HS-5 (cell line): ENCODE measurements at places on chromosomes 16 and 17.

- no peak for DNase-seq
These were observed 2.0 kb downstream of the HBZ start for GRCh38 chr16:154217-155030.

GRCh38 chr16:1907226-1907860, 10.9 kb downstream of the HS3ST6 start:
- no peak for DNase-seq

- DNase-seq, result no peak
These were observed 25.5 kb upstream of the MAP3K14 start for GRCh38 chr17:45342306-45342705.

DNA sequence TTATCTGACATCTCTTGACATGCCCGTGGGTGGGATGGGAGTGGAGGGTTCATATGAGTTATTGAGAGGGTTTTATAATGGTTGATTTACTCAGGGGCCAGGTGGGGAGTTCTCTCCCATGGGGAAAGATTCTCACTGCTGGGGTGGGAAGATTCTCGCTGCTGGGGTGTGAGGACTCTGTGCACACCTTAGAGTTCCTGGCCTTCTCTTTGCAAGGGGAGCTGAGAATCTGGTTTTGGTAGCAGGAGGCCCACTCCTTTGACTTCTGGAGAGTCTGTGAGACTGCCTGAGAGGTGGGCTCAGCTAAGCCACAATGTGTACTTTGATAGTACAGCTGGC, 31.5 kb downstream of the TBX4 start:
- DNase-seq, result no peak

DNA sequence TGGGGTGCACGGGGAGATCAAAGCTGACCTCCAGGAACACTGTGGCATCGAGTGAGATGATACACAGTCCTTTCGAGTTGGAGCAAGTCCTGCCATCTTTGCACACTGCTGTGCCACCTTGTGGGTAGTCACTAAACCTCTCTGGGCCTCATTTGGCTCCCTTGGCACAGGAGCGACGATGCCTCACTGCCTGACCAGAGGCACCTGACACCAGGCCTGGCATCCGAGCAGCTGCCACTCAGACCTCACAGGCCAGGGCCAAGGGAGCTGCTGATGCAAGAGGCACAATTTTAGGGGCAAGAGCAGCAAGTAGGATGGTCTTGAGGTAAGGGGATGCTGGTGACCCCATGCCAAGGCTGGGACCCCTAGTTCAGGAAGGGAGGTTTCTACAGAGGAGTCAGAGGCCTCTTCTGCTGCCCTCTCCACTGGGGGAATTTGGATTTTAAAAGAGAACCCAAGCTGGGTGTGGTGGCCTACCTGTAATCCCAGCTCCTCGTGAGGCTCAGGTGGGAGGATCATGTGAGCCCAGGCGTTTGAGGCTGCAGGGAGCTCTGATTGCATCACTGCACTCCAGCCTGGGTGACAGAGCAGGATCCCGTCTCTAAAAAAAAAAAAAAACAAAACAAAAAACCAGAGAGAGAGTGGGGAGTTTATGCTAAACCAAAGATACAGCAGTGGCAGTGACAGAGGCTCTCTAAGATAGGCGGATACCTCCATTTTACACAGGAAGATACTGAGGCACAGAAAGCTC, 6.7 kb upstream of the ADGRG1 start:
- no peak for DNase-seq

- peak; percentile 95 for DNase-seq
These were observed 72.0 kb upstream of the KSR1 start for GRCh38 chr17:27384261-27384701.

- no peak for DNase-seq
These were observed 3.4 kb upstream of the THUMPD1 start for GRCh38 chr16:20744922-20745440.

- no peak for DNase-seq
These were observed at the start of gene CBX2 for GRCh38 chr17:79777894-79778503. TSS of gene CBX2 (plus strand) at chr17:79778148. CDS start at chr17:79778236, 88 bp downstream.

DNA sequence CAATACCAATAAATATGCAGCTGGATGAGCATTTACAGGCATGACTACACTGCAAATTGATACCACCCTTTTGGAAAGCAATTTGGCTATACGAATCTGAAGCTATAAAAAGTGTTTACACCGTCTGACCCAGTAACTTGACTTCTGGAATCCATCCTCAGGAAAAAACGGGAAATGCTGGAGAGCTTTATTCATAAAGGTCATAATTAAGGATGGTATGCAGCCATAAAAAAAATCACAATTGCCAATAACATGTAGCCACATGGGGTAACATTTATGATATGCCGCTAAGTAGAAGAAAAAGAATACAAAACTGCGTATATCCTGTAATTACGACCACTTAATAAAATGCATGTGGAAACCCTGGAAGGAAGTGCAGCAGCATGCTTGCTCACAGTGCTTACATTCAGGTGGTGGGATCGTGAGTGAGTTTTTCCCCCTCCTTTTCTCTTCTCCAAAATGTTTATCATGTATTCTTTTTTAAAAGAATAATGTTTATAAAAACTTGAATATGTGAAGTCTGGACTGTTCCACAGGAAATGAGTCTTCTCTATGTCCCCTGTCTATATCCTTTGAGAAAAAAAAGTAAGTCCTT, 34.2 kb downstream of the COPRS start:
- no peak for DNase-seq

- no peak for DNase-seq
These were observed 8.2 kb downstream of the ARL4D start for GRCh38 chr17:43406676-43407645.

DNA sequence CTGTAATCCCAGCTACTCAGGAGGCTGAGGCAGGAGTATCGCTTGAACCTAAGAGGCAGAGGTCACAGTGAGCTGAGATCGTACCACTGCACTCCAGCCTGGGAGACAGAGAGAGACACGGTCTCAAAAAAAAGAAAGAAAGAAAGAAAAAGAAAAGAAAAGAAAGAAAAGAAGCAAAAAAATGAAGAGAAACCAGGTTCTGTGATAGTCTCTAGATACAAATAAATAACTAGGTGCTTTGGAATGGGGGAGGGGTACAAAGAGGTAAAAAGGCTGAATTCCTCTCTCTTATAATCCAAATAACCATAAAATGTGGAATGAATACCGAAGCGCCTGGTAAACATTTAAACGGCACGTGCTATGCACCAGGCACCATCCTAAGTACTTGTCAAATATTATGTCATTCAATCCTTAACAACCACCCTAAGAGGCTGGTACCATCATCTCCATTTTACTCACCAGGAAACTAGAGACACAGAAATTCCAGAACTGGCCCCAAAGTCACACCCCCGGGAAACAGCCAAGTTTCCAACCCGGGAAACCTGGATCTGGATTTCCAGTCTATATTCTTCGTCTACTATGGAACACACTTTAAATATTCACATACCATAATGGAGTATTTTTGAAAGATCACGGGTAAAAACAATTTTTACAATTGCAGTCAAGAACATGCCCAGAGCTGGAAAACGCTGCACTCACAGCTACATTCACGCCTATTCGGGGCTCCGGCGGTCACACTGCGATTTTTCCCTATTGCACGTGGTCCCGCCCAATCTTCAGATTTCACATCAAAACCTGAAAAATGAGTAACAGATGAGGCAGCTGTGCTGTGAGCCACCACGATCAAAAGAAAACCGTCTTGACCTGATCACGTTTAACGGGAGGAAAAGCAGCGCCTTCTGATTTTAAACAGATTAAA, 10.5 kb downstream of the NXN start:
- DNase-seq, result no peak

GRCh38 chr17:2885733-2886132, 89.5 kb downstream of the RAP1GAP2 start:
- DNase-seq, result no peak
